ENCODE measurements at places on chromosomes 5 and 9. TPM values are rescaled to one million over a fixed set of nuclear protein-coding genes. Genes with fewer than 3 reads are reported as not detected.

DNA sequence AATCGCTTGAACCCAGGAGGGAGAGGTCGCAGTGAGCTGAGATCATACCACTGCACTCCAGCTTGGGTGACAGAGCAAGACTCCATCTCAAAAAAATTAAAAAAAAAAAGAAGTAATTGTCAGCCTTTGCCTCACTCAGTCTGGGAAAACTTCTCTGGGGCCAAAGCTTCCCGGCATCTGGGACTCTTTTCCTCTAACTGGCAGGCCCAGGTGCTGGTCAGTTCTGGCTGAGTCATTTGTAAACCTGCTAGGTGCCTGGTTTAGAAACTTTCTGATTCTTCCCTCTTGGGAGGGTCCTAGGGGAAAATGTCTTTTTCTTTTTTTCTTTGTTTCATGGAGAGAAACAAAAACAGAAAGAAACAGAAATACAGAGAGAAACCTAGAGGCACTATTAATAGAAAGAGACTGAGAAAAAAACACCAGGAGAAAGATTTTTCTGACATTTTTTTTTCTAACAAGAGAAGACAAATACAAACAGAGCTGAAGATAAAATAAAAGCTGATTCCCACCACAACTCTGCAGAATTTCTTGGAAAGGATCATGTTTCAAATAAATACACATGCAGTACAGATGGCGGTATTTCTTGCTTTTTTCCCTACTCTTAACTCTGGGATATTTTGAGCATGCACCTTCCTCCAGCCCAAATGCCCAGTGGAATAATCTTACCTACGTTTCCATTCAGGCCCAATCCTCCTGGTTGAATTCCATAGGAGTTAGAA lies 22.1 kb upstream of the UBAP2 start:
- no peak for DNase-seq

Gene PCDHGC4
- total RNA-seq, result 7.4 TPM

DNA sequence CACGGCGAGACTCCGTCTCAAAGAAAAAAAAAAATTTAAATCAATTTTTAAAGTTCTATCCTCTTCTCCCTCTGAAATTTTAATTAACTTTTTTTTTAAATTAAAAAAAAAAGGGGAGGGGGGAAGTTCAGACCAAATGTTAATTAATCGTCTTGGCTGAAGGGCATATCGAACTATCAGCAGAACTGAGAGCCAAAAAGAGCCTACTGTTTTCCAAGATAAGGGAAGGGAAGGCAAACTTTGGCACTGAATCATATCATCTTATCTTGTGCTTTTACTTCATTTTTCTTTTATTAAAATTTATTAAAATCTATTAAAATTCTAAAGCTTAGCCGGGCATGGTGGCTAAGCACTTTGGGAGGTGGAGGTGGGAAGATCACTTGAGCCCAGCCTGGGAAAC lies 45.9 kb upstream of the MTMR12 start:
- no peak for DNase-seq

GRCh38 chr5:172453986-172454357 lies 353 bp downstream of the SH3PXD2B start:
- DNase-seq, result no peak

DNA sequence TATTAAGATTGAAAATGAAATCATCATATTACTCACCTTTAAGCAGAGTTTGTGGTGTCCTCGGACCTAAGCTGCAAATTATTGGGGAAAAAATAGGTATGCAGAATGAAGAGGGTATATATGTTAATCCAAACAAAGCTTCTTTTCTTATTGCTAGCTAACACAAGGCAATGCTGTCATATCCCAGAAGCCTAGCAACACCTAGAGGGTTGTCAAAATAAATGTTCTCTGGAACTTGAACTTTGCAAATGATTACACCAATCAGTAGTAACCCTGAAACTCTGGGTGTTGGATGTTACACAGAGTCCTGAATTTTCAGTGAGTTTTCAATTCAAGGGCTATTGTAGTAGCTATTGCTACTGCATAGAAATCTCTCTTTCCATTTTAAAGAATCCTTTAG lies at the start of gene C6:
Gene C6, minus strand, starts transcription at position 193 of the 400 bp plus-strand sequence. CDS start 10,302 bp downstream, outside the sequence.
- DNase-seq, result no peak

- peak; percentile 23 for DNase-seq
These were observed 344.5 kb downstream of the PRR16 start for GRCh38 chr5:120808606-120809005.

GRCh38 chr5:23084815-23085214 lies 231.7 kb upstream of the CDH12 start:
- no peak for DNase-seq

GRCh38 chr5:15737036-15737821 lies 237.2 kb downstream of the FBXL7 start:
- no peak for DNase-seq

DNA sequence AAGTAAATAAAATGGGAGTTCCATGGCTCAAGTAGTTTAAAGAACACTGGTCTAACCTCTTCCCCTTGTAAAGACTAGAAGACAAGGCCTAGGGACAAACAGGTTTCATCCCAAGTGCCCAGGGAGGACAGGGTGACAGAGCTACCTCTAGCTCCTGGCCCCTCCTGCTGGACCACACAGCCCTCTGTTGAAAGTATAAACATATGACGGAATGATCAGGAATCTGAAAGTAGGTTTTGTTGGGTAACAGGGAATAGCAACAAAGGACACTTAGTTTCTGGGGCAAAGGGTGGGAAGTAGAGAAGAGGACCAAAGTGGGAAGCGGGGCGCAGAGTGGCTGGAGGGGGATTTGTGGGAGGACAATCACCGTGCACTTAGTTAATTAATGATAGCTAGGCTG lies 67.0 kb upstream of the DAB2IP start:
- DNase-seq, result no peak

- DNase-seq, result peak; percentile 58
These were observed 714.8 kb downstream of the TLR4 start for GRCh38 chr9:118418887-118419565.

Gene TXNDC8
- not detected for total RNA-seq

GRCh38 chr5:151097061-151097460 lies 16.2 kb upstream of the TNIP1 start:
- DNase-seq, result no peak

Gene RASEF
- total RNA-seq, result 0.91 TPM

Gene GLRA1
- not detected for total RNA-seq

GRCh38 chr9:36436909-36437308 lies 36.8 kb upstream of the RNF38 start:
- no peak for DNase-seq

Gene ZNF622
- total RNA-seq, result 56.4 TPM

GRCh38 chr5:174581479-174581878 lies 142.9 kb upstream of the MSX2 start:
- DNase-seq, result no peak

DNA sequence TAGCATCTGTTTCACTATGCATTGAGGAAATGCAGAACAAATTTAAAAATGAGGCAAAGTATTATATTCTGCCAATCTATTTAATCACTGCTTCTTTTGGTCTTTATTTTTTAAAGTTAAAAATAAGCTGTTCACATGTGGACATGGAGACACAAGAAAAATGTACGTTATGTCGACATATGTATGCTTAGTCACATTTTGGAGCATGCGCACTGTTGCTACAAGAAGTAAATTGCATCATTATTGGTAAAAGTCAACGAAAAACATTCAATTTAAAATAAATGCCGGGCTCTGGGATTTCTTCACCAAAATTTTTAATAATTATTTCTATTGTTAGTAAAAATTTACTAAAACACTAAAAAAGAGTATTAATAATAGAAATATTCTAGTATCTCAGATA lies 876.3 kb upstream of the CTNND2 start:
- no peak for DNase-seq

Gene CCNO
- total RNA-seq, result 0.43 TPM

DNA sequence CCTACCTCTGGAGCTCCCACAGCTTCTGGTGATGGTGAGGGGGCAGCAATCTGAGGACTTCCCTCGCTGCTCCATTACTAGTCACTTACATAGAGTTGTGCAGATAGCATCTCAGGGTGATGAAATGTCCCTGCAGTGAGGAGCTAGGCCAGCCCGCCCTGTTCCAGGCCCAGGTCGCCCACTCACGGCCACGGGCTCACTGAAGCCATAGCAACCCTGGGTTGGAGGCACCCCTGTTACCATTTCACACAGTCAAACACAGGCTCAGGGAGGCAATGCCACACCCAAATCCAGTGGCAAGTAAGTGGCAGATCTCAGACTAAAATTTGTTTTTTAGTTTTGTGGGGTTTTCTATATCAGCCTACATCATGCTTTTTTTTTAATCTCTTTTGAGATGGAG lies 19.6 kb downstream of the SH2D3C start:
- no peak for DNase-seq

- DNase-seq, result no peak
These were observed 201.7 kb upstream of the ACTBL2 start for GRCh38 chr5:57684299-57684702.

Gene DEPDC1B
- 2.2 TPM for total RNA-seq

Gene INSL6
- not detected for total RNA-seq

GRCh38 chr9:133359399-133360175 lies 3.2 kb downstream of the SURF2 start:
- DNase-seq, result no peak

Gene PCDHGB3
- 0.10 TPM for total RNA-seq

GRCh38 chr9:3989915-3990314 lies 310.0 kb downstream of the GLIS3 start:
- DNase-seq, result no peak

DNA sequence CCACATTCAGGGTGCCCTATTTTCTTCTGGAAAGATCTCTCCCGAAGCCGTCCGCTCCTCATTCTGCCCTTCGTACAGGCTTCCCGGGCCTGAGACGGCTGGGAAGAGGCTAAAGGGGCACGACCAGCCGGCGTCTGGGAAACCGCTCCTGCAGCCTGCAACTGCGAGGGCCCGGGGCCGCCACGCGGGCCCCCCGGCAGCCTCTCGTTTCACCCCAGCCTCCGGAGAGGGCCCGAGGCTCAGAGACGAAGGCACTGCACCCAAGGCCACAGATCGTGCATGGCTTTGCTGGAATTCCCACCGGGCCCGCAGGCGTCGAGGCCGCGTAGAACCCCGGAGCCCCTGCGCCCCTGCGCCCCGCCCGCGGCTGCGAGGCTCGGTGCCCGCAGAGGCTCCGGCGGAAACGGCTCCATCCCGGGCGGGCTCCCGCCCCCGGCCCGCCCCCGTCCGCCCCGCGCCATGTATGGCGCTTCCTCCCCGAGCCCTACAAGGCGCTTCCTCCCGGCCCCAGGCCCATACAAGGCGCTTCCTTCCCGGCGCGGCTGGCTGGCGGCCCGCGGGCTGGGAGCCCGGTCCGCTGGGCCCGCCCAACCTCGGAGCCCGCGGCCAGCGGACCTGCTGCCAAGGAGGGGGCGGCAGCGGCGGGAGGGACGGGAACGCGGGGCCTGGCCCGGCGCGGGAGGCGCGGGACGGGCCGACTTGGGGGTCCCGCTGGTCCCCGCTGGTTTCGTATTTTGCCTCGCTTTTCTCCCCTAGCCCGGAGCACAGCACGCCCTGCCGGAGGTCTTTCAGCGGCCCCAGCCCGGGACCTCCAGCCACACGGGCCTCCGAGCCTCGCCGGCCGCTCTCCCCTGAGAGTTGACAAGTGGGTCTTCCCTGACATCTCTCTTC lies 26.6 kb downstream of the EGR1 start:
- DNase-seq, result peak; percentile 84

Gene FOXD4L4
- not detected for total RNA-seq

Gene CD72
- total RNA-seq, result 1.8 TPM

Gene APBB3
- 20.4 TPM for total RNA-seq

DNA sequence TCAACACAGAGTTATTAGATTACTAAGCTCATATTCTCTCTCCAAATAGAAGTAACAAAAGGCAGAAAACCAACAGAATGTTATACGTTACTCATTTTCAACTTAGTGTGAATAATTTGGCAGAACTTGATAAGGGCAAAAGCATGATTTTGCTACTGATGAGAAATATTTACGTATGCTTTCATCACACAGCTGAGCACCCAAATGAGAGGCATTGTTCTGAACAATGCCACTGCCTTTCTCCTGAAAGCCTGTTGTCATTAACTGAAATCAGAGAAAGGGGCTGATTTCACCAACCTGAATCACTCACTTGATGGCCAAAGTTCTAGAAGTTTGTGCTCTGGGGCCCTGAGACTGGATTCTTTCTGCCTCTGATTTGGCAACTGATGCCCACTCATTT lies 367.5 kb upstream of the PTGER4 start:
- no peak for DNase-seq

Gene SLC1A1
- 6.4 TPM for total RNA-seq

DNA sequence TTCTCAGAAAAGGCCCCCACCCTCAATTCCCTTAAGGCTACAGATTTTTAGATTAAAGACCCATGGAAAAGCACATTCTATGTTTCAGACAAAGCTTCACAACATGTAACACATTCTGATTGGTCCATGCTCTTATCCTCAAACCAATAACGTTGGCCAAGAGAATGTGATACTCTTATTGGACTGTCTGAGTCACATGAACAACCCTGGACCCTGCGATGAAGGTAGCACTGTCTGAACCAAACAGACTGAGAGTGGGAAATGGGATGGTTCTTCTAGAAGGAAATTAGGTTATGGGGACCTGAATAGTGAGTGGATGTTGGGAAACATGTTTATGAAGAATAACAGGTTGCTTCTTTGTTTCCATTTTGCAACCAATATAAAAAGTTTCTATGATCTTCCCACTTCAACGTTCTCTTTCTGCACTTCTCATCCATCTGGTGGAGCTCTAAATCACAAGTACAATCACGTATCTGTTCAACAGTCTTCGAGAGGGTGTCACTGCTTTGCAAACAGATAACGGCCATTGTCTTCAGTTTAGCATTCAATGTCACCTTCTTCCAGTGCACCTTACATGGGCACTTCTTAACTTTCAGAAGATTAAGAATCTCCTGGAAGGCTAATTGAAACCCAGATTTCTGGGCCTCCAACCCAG lies 81.6 kb downstream of the PTCH1 start:
- no peak for DNase-seq
